ENCODE measurements at places on chromosomes 12 and 14. TPM values are rescaled to one million over a fixed set of nuclear protein-coding genes. Genes with fewer than 3 reads are reported as not detected.
A peak's percentile ranks its signal among the peaks of the same experiment; 100 is the strongest.

DNA sequence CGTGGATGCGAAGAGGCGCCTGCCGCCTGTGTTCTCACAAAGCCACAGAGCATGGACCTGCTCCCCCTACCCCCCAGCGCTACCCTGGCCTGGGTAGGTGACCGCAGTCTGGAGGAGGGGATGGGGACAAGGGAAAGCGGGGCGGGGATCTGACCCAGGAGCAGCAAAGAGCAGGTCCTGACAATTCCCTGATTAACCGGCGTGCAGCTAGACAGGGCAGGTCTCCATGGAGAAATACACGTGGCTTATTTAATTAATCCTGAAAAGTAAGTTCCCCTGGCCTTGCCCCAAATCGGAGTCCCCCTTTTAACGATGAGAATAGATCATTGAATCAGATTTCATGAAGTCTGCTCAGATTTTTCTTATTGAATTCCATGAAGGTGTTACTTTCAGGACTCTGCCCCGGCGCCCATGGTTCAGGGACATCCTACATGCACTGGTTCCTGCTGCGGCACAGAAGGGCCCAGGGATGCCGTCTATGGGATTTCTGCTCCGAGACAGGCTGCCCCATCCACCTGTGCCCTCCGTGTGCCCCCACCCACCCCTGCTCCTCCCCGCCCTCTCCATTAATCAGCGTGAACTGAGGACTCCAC is 251.0 kb upstream of the SFSWAP start:
- no peak for DNase-seq

- DNase-seq = no peak
Observed at GRCh38 chr12:50317203-50317602, 33.9 kb upstream of the LIMA1 start.

DNA sequence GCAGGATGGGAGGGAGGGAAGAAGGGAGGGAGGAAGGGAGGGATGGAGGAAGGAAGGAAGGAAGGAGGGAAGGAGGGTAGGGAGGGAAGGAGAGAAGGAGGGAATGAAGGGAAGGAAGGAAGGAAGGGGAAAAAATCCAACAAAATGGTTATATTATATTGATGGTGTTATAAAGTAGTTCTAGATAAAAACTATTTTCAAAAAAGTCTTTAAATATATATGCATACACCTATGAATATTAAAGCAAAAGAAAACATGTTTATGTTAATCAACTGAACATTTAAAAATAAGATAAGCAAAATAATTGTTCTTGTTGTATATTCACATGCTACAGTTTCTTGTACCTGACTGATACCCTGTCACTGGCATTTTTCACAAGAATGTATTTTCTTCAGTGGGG is 1.9 kb downstream of the BDKRB1 start:
- DNase-seq = no peak

DNA sequence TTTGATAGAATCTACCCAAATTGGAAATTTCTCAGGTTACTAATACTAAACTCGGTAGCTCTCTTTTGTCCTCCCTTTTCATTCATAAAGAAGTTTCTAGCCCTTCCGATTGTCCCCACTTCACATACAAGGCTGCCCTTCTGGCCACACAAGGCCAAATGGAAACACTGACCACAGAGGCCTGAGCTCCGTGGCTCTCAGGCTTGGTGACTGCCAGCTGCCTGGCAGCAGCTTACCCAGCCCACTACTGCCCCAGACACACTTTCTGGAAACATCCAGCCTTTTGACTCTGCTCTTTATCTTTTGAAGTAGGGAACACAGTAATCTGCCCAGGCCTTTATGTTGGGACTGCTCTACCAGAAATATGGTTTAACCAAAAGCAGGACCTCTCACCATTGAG is 167.2 kb downstream of the GCH1 start:
- no peak for DNase-seq

- no peak for DNase-seq
Observed at GRCh38 chr14:62364161-62364560, 601.9 kb downstream of the SNAPC1 start.

GRCh38 chr12:118307069-118307954 is 65.4 kb downstream of the TAOK3 start:
- peak; percentile 80 for DNase-seq

GRCh38 chr12:62834406-62834805 is 100.5 kb downstream of the PPM1H start:
- DNase-seq = no peak

The ESPL1 gene
- total RNA-seq = 29.0 TPM

The C12orf56 gene
- total RNA-seq = not detected

The SLC22A17 gene
- total RNA-seq = 13.9 TPM

The OLR1 gene
- 0.06 TPM for total RNA-seq

Measured in Daoy (cell line).